Stimulated activated CD4-positive, alpha-beta T cell treated with anti-CD3 and anti-CD28 coated beads, Interleukin-4, amount 100 ng/mL, for 24 hours (primary cell): ENCODE measurements at places on chromosomes 1 and 21.

DNA sequence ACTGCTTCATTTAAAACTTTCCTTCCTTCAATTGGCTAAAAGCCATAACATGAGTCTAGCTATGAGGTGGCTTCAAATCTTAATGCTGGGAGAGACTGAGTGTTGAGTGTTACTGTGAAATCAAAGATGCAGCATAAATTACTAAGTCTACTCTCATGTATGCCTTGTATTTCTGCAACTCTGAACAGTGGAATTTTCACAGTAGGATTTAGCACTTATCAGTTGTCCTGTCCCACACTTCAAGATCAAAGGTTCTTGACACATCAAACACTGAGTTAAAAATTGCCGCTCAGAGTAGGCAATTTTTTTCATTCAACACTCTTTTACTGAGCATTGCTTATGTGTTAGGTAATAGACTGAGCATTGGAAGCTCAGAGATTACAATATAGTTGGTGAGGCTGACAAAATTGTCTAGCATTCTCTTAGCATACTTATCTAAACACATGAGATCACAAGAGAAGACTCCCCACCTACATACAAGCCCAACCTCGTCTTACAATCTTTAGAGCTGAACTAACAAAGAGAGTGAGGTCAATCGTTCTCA, 56.4 kb upstream of the ADORA3 start:
- DNase-seq: no peak

GRCh38 chr1:221117548-221117951, 238.3 kb downstream of the HLX start:
- DNase-seq: no peak

DNA sequence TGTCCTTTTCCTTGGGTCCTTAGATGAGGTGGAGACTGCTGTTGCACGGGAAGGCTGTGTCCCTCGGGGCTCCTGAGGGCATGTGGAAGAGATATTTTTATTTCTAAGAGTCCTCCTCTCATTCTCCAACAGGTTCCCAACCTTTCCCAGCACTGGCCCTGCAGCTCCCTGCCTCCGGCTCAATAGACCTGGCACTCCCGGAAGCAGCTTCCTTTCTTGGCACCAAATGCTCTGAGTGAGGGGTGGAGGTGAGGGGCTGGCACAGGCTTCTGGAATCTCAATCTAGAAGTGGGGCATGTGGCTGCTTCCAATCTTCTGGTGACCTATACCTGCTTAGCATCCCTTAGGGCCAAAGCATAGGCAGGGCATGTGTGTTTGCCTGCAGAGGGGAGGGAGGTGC, 4.5 kb downstream of the ETV3L start:
- no peak for DNase-seq

DNA sequence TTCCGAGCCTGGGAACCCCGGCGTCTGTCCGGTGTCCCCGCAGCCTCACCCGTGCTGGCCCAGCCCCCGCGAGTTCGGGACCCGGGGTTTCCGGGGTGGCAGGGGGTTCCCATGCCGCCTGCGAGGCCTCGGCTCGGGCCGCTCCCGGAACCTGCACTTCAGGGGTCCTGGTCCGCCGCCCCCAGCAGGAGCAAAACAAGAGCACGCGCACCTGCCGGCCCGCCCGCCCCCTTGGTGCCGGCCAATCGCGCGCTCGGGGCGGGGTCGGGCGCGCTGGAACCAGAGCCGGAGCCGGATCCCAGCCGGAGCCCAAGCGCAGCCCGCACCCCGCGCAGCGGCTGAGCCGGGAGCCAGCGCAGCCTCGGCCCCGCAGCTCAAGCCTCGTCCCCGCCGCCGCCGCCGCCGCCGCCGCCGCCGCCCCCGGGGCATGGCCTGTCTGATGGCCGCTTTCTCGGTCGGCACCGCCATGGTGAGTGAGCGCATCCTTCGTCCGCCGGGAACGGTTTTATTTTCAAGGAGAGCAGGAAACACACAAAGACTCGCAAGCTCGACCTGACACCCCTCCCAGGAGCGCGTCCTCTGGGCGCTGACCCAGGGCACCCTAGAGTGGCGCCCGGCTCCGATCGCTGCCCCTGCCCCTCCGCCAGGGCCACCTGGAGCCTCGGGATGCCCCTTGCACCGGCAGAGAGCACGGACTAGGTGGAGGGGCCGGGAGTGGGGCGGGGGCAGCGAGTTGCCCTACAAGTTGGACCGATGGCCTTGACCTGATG, at the start of gene ABCG1:
TSS of gene ABCG1 (plus strand) at position 305 of the 770 bp plus-strand sequence. CDS start at position 428, 123 bp downstream.
- DNase-seq: peak; percentile 30

DNA sequence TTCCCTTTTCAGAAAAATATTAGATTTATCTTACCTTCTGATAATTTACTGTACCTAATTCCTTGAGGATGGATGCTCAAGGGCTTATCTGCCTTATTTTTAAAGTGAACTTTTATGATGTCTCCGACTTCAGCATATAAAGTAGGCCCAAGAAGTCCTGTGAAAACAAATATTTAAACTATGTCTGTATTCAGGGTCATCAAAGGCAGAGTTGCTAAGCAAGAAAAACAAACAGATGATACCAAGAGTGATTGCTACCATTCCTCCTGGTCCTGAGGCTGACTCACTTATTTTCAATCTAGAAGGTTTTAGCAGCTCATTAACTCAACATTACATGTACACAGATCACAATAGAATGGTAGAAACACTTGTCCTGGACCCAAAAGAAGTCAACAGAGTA, 14.1 kb downstream of the F5 start:
- DNase-seq: no peak

- no peak for DNase-seq
These were observed 25.9 kb downstream of the CYP2J2 start for GRCh38 chr1:59900640-59901039.

- DNase-seq: peak; percentile 10
These were observed 122.0 kb downstream of the LMO4 start for GRCh38 chr1:87450615-87451209.

DNA sequence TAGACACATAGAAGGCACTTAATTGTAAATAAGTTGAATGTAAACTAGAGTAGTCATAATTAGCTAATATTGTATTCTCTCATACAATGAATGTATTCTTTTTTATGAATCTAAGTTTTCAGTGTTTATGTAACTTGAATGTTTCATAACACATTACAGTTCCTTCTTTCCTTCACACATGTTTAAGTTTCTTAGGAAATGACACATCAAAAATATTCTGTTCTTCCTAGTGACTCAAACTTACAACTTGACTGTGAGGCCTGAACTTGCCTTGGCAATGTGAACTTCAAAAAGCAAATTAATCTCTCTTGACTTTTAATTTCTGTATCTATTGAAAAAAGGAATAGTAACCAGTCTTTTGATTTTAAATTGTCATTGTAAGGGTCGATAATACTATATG, 700.1 kb downstream of the KCNT2 start:
- no peak for DNase-seq

DNA sequence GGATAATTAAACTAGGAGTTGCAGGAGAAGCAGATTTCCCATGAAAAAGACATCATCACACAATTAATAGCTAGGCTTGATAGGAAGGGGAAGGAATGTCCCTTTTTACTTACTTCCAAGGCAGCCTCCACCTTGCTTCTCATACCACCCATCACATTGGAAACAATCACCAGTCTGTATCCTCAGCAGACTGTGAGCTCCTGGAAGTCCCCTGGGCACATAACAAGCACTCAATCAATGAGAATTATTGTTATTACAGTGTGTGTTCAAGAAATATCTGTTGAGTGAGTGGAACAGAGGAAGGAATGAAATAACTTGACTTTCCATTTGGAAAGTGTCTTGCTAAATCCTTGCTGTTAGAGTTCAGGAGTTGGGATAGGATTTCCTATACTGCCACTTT, 36.2 kb downstream of the HIVEP3 start:
- DNase-seq: no peak

- no peak for DNase-seq
These were observed 97.4 kb upstream of the HP1BP3 start for GRCh38 chr1:20884513-20884912.

- DNase-seq: no peak
These were observed 146.5 kb downstream of the CHD1L start for GRCh38 chr1:147388969-147389368.

DNA sequence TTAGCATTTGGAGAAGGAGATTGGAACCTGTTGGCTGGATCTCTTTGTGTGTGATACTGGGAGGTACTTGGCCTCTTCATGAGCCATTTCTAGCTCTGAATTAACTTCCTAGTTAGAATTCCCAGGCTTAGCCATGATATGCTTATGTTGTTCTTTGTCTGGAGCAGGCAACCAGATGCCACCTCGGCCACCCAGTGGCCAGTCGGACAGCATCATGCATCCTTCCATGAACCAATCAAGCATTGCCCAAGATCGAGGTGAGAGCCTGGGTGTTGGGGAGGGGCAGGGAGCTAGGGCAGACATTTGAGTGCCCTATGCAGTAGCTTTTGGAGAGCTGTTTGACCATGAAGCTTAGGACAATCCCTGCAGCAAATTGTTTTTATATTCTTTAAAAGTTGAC, 26.5 kb upstream of the PIGV start:
- no peak for DNase-seq

DNA sequence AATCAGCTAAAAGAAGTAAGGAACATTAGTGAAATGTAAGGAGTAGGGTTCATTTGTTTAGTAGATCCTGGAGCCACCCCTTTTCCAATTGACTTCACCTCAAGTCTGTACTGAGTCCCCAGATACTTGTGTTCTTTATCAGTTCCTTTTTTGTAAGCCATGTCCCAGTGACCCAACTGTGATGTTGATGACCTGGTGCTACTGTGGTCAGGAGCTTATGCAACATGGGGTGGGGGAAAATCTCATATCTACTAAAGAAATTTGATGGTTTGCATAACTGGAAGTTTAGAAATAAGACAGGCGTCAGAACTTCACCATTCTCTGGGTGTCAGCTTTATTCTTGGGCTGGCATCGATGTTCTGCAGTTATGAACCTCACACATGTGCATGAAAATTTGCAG, 120.5 kb downstream of the LRRC7 start:
- no peak for DNase-seq

- DNase-seq: no peak
These were observed 59.2 kb downstream of the MATN1 start for GRCh38 chr1:30664103-30664755.

DNA sequence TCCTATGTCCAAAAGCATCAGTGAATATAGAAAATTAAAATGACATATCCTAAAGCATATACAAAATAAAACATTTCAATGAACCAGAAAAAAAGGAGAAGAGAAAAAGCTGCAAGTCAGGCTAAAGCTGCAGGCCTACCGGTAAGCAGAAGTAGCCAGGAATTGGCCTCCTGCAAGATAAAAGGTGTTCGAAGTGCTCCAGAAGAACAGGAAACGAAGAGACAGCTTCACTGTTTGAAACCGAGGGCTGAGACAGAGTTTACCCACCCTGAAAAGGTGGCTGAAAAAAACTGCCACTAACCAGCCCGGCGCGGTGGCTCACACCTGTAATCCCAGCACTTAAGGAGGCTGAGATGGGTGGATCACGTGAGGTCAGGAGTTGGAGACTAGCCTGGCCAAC, 37.4 kb downstream of the NSL1 start:
- DNase-seq: no peak

DNA sequence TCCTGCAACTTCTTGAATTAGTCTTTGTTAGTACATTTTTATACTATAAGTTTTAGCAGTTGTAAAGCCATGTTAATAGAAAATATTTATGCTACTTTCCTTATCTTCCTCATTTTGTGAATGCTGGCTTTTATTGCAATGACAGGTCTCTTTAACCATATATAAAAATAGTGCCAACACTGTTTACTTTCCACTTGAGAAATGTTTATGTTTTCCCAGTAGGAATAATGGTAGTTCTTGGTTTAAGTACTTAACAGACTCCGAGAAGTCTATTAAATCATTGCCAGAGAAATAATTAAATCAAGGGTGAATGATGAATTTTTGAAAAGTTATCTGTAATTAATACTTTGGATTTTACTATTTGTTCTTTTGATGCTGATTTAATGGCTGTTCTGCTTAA, 9.7 kb downstream of the CHML start:
- no peak for DNase-seq

- DNase-seq: no peak
These were observed 301.7 kb upstream of the VAMP3 start for GRCh38 chr1:7469255-7469938.

- no peak for DNase-seq
These were observed 213.8 kb downstream of the ROR1 start for GRCh38 chr1:63987628-63988024.

GRCh38 chr1:207744000-207744534, 7.8 kb upstream of the CD46 start:
- DNase-seq: no peak

DNA sequence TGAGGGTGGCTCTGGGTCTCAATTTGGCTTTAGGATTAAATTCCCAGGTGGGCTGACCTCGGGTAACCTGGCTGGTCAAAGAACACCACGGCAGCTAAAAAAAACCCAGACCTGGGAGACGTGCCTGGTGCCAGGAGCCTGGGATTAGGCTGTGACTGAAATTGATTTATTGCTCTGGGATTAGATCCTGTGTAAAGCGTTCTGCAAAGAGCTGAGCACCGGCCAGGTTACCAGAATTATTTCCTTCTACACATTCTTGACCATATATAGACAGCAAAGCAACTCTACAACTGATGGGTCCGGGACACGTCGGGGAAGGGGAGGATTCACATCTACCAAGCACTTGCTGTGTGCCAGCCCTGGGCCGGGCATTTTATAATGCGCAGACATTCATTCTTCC, 45.2 kb downstream of the TMCO4 start:
- no peak for DNase-seq

- DNase-seq: no peak
These were observed 101.5 kb downstream of the KCNN3 start for GRCh38 chr1:154768456-154769125.

GRCh38 chr1:147815503-147815902, 55.1 kb upstream of the GJA5 start:
- DNase-seq: no peak

- DNase-seq: no peak
These were observed 13.9 kb upstream of the RHOU start for GRCh38 chr1:228721407-228721806.

- no peak for DNase-seq
These were observed 509 bp downstream of the ADAMTS4 start for GRCh38 chr1:161198194-161198896.

DNA sequence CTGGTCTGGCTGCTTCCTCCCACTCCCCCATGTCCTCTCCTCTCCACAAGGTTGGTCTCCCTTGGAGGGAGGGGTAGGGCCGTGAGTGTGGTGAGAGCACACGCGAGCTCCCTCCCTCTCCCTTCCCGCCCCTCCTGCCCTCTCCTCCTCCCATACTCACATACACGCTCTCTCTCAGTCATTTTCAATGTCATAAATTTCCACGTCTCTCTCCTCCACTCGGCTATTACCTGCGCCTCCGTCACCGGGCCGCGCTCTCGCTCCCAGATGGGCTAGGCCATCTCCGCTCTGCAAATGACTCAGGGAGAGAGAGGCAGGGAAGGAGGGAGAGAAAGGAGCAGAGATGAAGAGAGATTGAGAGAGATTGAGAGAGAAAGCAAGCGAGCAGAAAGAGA, 36.7 kb upstream of the DMBX1 start:
- no peak for DNase-seq

DNA sequence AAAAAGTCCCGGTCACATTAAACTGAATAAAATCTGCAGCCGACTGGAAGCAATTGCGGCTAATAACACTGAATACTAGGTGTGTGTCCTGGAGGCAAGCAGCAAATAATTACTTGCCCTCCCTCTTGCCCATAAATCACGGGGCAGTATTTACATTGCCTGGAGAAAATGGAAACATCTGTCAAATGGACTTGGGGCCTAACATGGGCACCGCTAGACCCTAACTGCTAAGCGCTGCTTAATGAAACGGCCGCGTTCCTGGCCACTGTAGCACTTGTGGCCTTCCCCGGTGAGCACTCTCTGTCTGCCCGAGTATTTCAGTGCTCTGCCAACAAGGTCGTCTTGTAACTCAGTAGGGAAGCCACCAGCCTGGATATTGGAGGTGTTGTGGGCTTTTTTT, 23.9 kb upstream of the KNCN start:
- no peak for DNase-seq
